ENCODE measurements at places on chromosomes 12 and 14.

DNA sequence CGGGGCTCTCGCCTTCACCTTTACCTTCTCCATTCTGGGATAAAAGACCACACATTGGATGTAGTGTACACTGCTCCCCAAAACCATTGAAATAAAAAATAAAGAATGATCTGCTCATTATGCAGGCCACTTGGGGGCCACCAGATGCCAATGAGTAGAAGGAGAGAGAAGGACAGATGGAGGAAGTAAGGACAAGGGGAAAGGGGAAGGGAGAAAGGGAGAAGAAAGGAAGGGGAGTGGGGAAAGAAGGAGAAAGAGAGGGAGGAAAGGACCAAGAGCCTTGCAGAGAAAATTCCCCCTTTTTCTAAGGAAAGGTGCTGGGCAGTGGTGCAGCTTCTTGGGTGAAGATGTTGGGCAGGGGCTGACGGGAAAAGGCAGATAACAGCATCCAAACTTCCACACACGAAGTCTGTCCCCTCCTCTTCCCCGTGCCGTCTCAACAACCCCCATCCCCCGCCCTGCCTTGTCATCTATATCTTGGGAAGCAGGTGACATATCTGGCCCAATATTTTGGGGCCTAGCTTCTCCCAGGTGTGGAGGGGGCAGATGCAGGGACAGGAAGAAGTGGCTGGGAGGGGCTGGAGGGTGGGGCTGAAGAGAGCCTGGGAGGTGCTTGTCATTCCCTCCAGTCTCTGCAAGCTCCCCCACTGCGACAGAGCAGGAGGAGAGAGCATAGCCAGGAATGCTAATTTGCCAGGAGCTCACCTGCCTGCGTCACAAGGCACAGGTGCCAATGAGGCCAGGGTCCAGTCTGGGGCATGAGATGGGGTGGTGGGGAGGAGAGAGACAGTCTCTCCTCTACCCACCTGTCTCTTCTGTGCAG lies 107.5 kb downstream of the SINHCAF start:
- DNase-seq = no peak

DNA sequence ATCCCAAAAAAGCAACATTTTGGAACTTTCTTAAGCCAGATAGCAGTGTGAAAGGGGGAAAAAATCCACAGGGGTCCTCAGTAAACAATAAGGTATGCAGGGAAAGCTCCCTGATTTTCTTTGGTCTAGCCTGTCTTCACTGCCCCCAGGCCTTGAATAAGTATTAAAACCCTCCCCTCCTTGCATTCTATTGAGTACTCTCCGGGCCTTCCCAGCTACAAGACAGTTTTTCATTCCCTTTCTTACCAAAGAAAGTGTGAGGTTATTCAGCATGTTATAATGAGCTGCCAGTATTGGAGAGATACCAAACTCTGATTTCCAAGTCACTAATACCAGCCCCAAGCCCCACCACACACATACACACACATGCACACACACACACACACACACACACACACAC lies 59.8 kb upstream of the KIF21A start:
- no peak for DNase-seq

DNA sequence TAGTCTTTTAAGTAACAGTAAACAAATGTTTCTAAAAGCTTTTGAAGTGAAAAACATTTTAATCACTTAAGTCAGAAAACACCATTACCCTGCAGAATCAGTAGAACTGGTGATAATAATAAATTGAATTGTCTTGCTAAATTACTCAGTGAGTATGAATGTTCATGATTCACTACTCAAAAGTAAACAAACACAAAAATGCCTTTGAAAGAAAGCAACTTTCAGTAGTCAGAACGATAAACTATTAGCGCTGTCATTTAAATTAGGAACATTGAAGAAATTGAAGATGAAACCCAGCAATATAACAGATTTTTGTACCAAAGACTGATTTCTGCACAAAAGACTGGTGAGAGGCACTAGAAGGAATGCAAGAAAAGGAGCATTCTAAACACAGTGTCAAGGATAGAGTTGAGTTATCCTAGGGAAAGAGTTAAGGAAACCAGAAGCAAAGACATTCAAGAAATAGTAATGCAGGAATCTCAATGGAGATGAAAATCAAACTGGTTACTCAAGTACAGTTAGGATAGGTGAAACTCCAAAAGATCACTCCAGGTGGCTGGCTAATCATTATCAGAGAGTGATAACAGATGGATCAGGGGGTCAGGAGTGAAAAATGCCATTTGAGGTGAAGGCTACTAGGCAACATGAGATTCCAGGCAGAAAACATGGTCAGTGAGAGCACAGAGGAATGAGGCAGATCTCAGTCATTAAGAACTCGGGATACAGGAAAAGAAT lies 77.4 kb upstream of the ALG10 start:
- peak; percentile 1 for DNase-seq

DNA sequence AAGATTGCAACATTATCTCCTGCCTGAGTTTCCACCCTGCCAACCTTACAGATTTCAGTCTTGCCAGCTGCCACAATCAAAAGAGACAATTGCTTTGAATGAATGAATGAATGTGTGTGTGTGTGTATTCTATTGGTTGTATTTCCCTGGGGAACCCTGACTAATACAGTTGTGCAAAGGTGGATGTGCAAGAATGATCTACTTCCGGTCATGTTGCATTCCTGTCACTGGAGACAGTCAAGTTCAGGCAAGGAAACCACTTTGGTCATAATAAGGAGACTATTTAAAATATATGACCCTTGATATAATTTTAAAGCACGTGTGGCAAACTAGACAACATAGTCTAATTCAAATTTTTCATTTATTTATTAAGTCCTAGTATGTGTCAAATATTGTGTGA lies 13.1 kb downstream of the RERG start:
- no peak for DNase-seq

DNA sequence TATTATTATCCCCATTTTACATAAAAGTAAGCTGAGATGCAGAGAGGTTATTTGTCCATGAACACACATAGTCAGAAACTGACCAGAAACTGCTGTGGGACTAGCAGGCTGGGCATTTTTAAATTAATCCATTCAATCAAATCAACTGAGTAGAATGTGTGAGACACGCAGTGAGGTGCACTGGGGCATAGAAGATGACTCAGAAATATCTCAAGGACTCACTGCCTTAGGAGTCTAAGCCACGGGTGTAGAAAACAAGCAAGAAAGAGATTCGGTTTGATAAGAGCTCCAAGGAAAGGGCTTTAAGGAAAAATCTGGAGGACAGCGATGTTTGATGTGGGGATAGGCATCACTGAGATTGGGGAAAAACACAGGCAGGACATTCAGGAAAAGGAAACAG lies 127.8 kb downstream of the ANO2 start:
- DNase-seq = no peak

DNA sequence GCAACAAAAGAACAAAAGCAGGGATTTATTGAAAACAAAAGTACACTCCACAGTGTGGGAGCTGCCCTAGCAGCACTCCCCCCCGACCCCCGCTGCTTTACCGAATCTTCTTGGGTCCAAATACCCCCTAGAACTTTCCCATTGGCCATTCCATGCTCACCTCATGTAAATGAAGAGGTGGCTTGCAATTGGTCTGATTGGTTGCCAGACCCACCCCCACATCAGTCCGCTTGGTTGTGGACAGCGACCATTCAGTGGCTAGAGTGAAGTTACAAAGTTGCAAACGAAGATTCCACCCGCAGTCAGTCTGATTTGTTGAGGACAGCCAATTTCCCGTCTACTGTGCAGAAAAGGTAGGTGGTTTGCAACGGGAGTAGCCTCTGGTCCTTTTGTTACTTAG lies 3.9 kb downstream of the STYX start:
- no peak for DNase-seq

DNA sequence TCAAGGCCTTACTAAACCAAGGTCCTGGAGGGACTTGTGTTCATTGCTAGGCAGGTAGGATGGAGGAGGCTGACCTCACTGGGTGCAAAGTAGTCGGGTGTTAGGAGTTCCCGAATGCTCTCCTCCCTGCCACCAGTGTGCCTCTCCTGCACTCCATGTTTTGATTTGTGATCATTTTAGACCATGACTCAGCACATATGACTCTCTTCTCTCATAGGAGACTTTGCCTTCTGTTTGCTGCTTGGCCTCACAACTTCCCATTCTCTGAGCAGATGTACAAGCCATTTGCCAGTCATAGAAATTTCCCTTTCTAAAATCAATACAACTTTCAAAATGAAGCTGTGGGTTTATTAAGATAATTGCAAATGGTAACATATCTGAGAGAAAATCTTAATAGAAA lies 46.6 kb upstream of the LRIG3 start:
- DNase-seq = no peak

DNA sequence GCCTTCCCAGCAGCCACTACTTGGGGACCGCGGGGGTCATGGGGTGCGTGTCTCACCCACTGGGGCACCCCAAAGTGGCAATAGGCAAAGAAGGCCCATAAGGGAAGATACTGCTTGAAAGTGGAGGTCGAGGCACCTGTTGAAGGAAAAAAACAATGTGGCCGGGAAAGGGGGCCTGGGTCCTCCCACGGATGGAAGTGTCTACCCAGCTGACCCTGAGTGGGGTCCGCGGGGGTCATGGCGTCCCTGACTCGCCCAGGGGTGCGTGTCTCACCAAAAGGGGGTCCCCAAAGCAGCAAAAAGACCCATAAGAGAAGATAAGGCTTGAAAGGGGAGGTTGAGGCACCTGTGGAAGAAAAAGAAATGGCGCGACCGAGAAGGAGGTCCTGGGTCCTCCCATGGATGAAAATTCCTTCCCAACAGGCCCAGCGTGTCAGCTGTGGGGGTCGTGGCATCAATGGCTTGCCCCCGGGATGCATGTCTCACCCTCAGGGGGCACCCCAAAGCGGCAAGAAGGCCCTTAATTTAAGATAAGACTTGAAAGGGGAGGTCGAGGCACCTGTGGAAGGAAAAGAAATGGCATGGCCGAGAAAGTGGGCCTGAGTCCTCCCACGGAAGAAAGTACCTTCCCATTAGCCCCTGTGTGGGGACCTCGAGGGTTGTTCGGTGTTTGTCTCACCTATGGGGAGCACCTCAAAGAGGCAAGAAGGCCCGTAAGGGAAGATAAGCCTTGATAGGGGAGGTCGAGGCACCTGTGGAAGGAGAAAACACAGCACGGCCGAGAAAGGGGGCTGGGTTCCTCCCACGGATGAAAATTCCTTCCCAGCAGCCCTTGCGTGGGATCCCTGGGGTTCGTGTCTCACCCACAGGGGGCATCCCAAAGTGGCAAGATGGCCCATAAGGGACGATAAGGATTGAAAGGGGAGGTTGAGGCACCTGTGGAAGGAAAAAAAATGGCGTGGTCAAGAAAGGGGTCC lies 266.0 kb downstream of the ALG10 start:
- no peak for DNase-seq
